Lower lobe of right lung (tissue), 2 donors: ENCODE measurements at places on chromosomes 6 and 20. TPM values are rescaled to one million over a fixed set of nuclear protein-coding genes. Genes with fewer than 3 reads are reported as not detected.

The GHRH gene
- total RNA-seq, result not detected

The HTR1E gene
- total RNA-seq, result not detected

The OPRM1 gene
- not detected for total RNA-seq

The COMMD7 gene
- total RNA-seq, result 39.8 TPM

The OTOR gene
- total RNA-seq, result not detected

The PAK1IP1 gene
- 9.5 TPM for total RNA-seq

The EYA4 gene
- total RNA-seq, result 2.6 TPM

DNA sequence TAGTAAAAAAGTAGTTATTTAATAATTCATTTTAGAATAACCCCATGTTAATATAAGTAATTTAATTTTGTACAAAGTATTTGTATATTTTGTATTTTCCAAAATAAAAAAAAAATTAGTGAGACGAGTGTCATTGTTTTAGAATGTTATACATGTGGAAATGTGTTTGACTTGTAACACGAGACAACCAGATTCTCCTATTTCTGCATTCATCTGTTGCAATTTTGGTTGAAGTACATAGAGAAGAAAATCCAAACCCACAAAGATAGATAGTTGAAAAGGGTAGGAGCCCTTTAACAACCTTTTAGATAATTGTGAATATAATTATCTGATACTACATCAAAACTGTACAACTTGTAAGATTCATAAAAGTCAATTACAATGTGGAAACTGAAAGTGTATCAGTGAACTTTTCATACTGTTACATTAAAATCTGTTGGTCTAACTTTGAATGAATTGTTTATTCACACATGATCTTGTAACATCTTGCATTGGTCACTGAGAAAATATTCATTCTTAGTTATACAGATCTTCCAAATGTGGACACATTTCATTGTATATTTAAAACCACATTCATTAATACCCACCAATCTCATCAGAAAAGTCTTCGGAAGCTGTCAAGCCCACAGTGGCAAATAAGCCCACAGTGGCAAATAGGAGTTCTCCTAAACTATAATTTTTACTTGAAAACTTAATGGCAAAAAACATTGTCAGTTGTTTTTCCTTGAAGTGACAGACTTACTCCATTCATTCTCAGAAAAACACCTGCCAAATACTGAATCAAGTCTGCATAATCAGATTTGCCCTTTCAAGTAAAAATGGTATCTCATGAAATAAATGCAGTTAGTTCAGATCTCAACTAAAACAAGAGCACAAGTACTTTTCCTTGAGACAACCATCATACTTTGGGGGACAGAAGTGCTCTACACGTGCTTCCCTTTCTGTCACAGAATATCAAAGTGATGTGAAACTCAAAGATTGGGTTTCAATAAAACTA, 52.8 kb downstream of the FKBP5 start:
- H3K36me3 ChIP-seq, result peaks cover 92% of the 10 kb centered on the region
- no peak overlapping the region for H3K27ac ChIP-seq
- H3K27me3 ChIP-seq, result no peaks in the 10 kb centered on the region

DNA sequence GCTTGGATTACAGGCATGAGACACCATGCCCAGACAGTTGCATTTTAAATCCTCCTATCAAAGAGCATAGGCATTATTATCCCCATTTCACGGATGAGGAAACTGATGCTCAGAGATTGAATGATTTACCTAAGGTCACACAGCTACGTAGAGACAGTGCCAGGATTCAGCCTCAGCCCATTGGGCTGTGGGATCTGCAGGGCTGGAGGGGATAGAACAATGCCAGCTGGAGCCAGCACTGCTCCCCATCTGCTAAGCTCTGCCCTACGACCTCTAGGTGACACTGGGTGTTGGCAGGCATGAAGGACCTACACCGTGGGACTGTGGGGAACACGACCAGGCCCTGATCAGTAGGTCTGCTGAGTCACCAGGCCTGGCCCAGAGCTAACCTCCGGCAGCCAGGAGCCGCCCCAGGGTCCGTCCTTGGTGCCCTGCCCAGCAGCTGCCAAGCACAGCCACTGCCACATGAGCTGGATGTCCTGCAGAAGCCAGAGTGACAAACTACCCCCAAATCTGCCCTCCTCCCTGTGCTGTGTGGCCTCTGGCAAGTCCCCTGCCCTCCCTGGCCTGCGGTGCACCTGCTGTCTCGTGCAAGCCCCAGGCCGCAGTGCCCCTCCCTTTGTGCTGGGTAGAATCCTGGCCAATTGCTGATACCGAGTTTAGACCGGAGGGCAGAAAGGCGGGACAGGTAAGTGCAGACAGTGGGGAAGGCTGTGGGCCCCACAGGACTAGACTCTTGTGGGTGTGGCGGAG, 47.6 kb upstream of the PTGIS start:
- H3K4me3 ChIP-seq, result no peak overlapping the region
- no peaks in the 10 kb centered on the region for H3K36me3 ChIP-seq
- H3K27ac ChIP-seq, result no peak overlapping the region
- no peak for DNase-seq
- H3K27me3 ChIP-seq, result no peaks in the 10 kb centered on the region
- peaks cover 10% of the 10 kb centered on the region for H3K4me1 ChIP-seq

GRCh38 chr6:155406801-155407200, 48.8 kb downstream of the NOX3 start:
- H3K4me3 ChIP-seq, result no peak overlapping the region
- DNase-seq, result no peak
- no peaks in the 10 kb centered on the region for H3K4me1 ChIP-seq
- H3K27ac ChIP-seq, result no peak overlapping the region
- no peaks in the 10 kb centered on the region for H3K36me3 ChIP-seq
